ENCODE measurements at places on chromosomes 5 and 9.

- DNase-seq, result no peak
Measured at GRCh38 chr9:15304632-15305031, 2.4 kb downstream of the TTC39B start.

DNA sequence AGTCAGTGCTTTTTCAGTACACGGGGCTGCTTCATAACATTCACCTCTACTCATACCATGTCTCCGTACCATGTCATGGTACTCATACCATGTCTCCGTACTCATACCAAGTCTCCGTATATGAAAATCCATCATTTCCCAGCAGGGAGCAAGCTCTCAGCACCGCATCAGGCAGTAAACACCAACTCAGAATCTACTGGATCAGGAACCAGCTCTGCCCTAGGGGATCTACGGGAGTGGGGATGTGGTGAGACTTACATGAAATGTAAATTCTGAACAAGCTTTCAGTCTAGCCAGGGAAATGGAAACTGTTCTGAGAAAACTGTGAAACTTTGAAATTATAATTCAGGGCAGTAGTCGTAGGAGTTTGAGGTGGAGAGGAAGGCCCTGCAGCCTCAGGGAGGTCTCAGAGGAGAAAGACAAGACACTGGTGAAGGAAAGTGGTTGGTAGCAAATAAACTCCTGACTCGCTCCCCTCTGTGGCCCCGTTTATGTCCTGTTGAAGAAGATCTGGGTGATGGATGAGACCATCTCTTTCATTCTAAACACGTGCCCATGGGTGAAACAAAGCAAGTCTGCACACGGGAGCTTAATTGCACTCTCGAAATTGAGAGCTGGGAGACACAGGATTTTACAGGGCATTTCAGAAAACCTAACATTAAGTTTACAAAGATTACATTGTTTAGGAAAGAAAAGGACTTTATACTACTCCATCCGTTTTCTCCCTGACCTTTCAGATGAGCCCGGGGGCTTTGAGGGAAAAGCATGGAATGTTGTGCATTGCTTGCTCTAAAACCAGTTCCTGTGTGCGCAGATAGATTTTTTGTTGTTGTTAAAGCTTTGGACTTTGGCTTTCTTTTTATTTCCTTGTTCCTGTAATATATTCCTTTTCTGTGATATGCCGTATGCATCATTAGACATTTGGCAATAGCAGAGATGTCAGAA is 26.8 kb downstream of the ACTBL2 start:
- DNase-seq, result no peak

- no peak for DNase-seq
Measured at GRCh38 chr5:4083591-4084337, 488.1 kb downstream of the IRX1 start.

- no peak for DNase-seq
Measured at GRCh38 chr9:134040176-134040565, 14.9 kb downstream of the BRD3OS start.

DNA sequence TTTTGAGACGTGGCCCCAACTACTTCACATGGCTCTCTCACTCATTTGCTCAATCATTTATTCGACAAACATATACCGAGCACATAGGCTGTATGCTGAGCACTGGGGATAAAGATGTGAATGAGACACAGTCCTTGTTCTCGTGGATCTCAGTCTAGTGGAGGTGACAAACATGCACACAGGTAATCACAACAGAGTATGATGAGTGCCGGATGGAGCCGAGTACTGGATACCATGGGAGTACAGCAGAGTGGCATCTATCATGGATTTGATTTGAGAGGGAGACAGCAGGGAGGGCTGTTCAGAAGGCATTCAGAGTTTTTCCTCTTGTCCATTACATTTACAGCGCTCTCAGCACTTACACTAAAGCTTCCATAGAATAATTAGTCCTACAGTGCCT is 259.8 kb downstream of the SLIT3 start:
- no peak for DNase-seq

DNA sequence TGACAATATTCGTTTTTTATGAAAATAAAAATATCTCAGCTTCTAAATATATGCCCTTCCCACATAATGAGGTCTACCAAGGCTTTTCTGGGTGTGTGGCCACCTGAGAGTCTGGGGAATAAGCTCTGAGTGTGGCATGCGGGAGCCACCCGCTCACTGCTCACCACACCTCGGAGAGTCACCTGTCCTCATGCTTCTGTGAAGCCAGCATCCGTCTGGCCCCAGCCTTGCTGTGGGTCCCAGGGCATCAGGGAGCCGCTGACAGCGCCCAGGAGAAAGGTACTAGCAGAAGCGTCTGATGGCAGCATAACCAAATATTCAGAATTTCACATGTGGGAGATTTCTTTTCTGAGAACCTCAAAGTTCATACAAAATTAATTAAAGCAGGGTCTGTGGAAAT is 133.2 kb upstream of the IRX4 start:
- no peak for DNase-seq

- DNase-seq, result no peak
Measured at GRCh38 chr9:69115621-69116020, 58.5 kb upstream of the TJP2 start.

GRCh38 chr5:74199436-74200210 is 440.9 kb downstream of the ENC1 start:
- no peak for DNase-seq

GRCh38 chr5:85266692-85267091 is 882.0 kb upstream of the EDIL3 start:
- DNase-seq, result no peak

GRCh38 chr9:23011669-23012068 is 565.0 kb downstream of the DMRTA1 start:
- DNase-seq, result no peak

GRCh38 chr5:56414066-56414465 is 180.9 kb upstream of the ANKRD55 start:
- no peak for DNase-seq

- no peak for DNase-seq
Measured at GRCh38 chr9:34662526-34663302, at the start of gene CCL27. CCL27 (minus strand) TSS chr9:34662657; CDS start chr9:34662633, 24 bp downstream.

DNA sequence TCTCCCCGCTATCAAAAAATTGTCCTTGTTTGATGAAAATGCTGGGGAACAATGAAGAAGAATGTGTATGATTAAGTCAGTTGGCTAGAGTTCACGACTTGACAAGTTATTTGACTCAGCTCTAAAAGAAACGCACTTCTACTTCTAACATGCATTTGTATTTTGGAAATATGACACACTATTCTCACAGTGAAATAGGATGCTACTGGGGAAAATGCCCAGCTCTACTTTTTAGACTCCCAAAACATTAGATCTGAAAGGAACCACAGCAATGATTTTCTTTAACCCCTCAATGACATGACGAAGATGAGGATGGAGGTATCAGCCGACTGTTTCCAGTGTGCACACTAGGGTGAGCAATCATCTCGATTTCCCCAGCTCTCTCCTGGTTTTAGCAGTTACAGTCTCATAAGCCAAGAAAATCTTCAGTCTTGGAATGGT is 83.6 kb upstream of the PCSK1 start:
- no peak for DNase-seq

- no peak for DNase-seq
Measured at GRCh38 chr5:132498152-132498551, 7.6 kb upstream of the IRF1 start.

- peak; percentile 23 for DNase-seq
Measured at GRCh38 chr5:100647461-100648230, 112.5 kb downstream of the FAM174A start.

DNA sequence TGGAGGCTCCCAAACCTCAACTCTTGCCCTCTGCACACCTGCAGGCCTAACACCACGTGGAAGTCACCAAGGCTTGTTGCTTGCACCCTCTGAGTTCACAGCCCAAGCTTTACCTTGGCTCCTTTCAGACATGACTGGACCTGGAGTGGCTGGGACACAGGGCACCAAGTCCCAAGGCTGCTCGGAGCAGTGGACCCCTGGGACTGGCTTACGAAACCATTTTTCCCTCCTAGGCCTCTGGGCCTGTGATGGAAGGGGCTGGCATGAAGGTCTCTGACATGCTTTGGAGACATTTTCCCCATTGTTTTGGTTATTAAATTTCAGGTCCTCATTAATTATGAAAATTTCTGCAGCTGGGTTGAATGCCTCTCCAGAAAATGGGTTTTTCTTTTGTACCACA is 994.4 kb upstream of the NUDT12 start:
- no peak for DNase-seq

DNA sequence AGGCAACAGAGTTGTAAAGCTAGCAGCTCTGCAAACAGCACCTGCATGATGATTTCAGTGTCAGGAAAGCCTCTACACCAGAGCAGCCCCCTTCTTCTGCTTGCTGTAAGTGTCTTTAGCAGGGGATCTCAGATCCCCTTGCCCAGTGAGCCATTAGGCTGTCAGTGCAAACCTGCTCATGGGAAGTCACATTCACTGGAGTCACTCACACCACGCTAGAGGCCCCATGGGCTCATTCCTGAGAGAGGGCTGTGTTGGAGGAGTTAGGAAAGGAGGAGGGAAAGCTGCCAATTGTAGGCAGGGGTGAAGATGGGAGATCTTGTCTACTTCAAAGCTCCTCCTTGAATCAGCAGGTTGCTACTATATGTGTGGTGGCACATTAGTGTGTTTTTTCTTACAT is 275.2 kb downstream of the SMARCA2 start:
- no peak for DNase-seq

- DNase-seq, result peak; percentile 90
Measured at GRCh38 chr5:131252824-131253171, 11.1 kb upstream of the CDC42SE2 start.

DNA sequence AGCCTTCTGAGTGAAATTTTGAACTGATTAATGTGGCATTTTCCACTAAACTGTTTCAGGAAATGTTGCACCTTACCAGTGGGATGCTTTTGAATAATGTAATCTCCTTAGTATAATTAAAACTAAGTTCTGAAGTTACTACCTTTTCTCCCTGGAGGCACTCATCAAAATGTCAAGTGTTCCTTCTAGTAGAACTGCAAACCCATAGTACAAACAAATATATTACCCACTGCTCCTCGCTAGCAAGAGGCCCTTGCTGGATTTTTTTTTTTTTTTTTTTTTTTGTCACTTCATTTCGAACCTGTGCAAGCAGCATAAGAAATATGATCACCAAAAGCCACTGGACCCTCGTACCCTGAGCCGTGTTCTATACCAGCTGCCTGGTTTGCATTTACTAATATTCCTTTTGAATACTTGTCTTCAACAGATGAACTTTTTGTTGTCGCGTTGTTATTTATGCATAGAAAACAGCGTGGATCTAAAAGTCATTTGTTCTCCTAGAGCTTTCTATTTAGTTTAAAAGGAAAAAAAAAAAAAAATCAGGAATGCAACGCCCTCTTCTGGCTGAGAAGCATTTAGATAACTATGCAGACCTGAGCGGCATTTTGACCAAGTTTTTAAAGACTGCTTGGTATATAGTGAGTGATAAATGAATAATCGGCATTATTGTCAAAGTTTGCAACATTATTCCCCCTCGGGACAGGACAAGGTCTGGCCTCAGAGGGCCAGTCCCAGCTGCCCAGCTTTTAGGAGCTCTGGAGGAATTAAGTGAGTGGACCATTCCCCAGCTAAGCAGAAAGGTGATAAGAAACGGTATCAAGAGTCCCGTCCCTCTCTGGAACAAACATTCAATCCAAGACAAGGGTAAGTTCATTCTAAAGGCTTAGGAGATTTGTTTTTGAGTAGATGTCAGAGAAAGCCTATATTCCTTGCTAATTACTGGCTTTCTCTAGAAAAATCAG is 162.5 kb upstream of the KIF2A start:
- no peak for DNase-seq

- no peak for DNase-seq
Measured at GRCh38 chr5:66718374-66719002, 122.3 kb downstream of the MAST4 start.

DNA sequence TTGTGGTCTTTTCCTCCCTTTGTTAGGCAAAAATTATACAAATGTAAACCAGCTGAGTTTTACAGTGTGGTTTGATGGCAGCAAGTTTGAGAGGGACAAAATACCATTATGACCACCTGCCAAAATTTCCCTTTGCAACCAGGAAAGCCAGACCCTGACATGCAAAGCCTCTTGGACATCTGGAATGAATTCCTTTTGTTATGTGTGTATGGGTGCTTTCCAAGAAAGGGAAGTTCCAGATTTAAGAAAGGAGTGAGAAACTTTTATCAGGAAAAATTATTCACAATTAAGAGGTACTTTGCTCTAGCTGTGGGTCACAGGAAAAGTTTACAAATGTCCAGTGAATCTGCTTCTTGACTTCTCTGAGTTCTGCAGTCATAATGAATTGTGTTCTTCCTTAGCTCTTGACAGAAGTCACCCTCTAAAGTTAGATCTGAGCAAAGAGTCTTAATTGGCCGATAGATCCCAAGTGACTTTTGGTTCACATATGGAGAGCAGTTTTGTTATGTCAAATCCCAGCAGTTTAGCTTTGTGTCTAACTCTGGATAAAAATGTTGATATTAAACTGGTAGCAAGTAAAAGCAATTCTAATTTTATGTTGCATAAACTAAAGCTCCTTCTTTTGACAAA is 295.9 kb upstream of the ZNF608 start:
- no peak for DNase-seq

- peak; percentile 50 for DNase-seq
Measured at GRCh38 chr5:141359790-141360426, at the start of gene PCDHGB2. PCDHGB2 (plus strand) TSS chr5:141359994; CDS start chr5:141360136, 142 bp downstream.

GRCh38 chr5:125440905-125441304 is 694.5 kb upstream of the ZNF608 start:
- DNase-seq, result no peak

- no peak for DNase-seq
Measured at GRCh38 chr5:88813805-88814575, 69.0 kb downstream of the MEF2C start.

DNA sequence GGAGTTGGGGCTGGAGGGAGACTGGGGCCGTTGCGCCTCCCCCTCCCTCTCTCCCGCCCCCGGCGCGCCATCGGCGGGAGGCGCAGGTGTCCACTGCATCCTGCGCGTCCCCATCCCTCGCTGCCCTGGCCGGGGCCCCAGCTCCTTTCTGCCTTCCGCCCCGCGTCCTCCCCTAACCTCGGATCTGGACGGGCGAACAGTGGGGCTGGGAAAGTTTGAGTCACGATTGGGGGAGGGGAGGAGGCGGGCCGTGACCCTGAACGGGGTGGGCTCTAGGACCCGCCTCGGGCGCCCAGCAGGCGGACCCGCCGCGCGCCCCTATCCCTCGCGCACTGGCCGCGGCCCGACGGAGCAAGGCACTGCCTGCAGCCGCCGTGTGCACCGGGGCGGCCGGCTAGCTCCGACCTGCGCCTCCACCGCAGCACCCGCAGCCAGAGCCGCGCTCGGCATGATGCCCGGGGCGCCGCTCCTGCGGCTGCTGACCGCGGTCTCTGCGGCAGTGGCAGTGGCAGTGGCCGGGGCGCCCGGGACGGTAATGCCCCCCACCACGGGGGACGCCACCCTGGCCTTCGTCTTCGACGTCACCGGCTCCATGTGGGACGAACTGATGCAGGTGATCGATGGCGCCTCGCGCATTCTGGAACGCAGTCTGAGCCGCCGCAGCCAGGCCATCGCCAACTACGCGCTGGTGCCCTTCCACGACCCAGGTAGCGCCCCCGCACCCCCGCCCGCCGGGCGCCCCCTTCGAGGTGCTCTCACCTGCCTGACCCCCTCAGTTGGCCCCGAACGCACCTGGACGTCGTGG is at the start of gene HMCN2:
TSS of gene HMCN2 (plus strand) at position 330 of the 805 bp plus-strand sequence. CDS start at position 449, 119 bp downstream.
- DNase-seq, result no peak

DNA sequence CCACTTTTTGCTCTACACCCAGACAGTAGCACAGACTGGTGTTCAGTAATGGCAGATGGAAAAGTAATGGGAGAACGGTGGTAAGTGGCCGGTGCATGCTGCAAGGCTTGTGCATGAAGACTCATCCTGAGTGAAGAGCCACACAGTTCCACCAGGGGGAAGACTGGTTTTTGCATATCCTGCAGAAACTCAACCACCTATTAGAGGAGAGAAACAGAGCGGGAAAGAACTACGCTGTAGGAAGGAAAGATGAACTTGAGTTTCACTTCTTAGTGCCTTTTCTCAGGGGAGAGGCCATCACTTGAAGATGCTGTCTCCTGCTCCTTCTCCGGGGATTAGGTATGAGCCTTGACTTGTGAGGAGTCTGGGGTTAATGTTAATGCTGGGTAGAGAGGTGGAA is 9.4 kb upstream of the PRSS3 start:
- no peak for DNase-seq

Data from CD4-positive, alpha-beta T cell treated with Interleukin-21 for 1 hour (primary cell).